ENCODE measurements at places on chromosomes 12 and 14.
A peak's percentile ranks its signal among the peaks of the same experiment; 100 is the strongest.

- no peak for DNase-seq
Observed at GRCh38 chr14:92534932-92535643, 21.5 kb downstream of the RIN3 start.

GRCh38 chr14:73188501-73188911 lies 48.8 kb upstream of the PAPLN start:
- DNase-seq = no peak

- no peak for DNase-seq
Observed at GRCh38 chr14:22416193-22416592, 172.8 kb downstream of the DAD1 start.

DNA sequence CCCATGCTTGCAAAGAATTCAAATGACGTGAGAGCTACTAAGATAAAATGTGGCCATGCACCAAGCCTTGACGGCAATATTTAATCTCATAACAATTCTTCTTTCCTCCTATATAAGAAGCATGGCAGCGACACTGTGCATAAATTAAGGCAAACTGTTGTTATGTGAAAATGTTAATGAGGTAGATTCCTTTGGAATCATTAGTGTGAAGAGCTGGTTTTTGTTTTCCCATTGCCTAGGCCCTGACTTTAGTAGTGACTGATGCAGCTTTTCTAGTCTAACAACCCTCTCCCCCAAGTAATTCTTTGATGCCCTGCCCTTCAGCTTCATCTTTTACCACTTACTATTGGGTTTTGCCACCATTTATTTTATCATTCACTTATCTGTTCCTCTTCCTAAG lies 10.6 kb upstream of the PSEN1 start:
- no peak for DNase-seq

DNA sequence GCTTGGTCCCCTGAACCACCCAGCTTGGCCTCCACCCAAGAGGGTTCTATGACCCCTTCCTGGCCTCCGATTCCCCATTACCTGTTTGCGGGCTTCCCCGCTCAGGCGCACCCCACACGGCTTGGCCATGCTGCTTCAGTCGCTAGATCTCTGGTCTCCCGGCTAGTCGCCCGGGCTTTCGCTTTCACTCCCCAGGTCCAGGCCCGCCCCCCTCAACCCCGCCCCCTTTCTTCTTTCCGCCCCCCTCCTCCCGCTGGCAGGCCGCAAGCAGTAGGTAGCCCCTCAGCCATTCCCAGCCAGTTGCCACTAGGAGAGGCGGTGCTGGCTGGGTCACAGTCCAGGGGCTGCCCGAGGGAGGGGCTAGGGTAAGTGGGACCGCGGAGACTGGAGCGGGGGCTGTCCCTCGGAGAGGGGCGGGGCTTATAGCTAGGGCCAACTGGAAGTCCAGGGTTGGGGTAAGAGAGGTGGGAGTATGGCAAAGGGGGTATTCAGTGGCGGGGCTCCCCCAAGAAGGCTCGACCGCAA lies at the start of gene PSME2:
Gene PSME2 (minus strand): TSS at position 158 of the 525 bp plus-strand sequence. CDS start 29 bp downstream, at position 129.
- DNase-seq = peak; percentile 65

DNA sequence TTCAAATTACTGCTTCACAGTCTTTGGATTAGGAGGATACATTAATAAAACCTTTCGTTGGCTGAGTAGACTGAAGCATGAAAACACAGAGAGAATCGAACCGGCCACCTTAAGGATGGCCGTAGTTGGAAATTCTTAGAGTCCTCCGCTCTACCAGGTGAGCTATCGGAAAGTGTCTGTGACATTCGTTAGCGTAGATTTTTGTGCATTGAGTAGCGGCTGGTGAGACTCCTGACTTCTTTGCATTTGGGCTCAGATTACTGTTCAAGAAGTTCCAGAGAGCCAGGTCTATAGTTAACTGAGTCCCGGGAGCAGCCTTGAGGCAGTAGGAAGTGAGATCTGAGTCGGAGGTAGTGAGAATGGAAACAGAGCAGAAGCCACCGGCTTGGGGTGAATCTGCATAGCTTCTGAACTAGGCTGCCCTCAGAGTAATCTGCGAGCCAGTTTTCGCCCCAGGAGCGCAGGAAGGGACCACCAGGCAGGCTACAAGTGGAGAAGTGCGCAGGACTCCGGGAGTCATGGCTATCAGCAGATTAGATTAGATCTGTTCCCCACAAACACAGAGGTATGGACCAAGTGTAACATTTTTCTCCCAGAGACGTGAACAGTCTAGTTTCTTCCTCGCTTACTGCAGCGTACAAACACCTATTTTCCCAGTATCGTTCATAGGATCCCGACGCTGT lies 11.0 kb downstream of the OR6S1 start:
- no peak for DNase-seq

GRCh38 chr12:124545508-124546418 lies 21.6 kb downstream of the NCOR2 start:
- no peak for DNase-seq

DNA sequence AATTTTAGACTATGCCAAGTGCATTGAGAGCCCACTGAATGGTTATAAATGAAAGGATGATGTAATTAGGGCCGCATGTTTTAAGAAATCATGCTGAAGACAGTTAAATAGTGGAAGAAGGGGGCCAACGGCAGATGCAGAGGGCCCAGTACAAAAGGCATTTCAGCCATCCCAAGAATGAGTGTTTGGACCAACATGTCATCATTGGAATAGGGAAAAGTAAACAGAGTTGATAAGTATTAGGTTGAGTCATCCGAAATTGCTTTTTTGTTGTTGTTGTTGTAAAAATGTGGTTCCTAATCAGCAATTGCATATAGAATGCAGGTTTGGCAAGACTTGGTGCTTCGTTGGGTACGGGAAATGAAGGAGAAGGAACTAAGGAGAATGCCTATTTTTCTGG lies 29.5 kb downstream of the BMP4 start:
- no peak for DNase-seq

- no peak for DNase-seq
Observed at GRCh38 chr14:49050822-49051221, 535.4 kb downstream of the RPS29 start.

- DNase-seq = no peak
Observed at GRCh38 chr12:62813031-62813829, 121.7 kb downstream of the PPM1H start.

- no peak for DNase-seq
Observed at GRCh38 chr12:99146730-99147129, 500.8 kb upstream of the GARIN6 start.

GRCh38 chr12:83057436-83057835 lies 370.7 kb downstream of the TMTC2 start:
- no peak for DNase-seq

GRCh38 chr14:69886453-69887242 lies 7.4 kb downstream of the SMOC1 start:
- no peak for DNase-seq

- DNase-seq = no peak
Observed at GRCh38 chr12:32069731-32070130, 36.9 kb upstream of the BICD1 start.

- DNase-seq = no peak
Observed at GRCh38 chr14:50335989-50336824, 24.1 kb downstream of the DMAC2L start.

DNA sequence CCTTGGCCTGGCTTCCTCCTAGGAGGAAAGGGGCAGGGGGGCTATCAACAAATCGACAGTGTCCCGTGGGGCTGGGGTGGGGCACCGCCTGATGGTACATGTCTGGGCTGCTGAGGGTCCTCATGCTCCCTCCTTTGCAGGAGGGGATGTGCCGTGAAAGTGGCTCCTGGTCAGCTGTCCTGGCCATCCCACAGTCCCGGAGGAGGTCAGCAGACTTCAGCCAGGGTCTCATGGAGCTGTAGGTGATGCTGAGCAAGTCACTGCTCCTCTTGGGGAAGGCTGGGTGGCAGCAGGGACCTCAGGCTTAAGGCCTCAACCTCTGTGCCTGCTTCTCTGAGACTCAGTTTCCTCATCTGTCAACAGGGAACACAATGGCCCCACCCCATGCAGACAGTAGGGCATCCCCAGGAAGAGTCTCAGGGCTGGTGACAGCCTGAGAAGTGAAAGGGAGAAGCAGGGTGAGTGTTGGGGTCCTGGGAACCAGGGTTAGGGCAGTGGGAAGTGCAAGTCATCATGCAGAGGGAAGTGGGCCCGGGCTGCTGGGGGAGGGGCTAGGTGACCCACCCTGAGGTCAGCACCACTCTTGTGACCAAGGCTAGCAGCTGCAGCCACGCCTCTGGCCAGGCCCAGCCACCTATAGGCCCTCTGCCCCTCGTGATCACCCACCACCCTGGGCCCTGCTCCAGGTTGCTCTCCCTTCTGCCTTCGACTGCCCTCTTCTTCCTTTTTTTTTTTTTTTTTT lies 4.4 kb upstream of the TNFAIP2 start:
- no peak for DNase-seq

- no peak for DNase-seq
Observed at GRCh38 chr12:30417697-30418231, 277.9 kb downstream of the IPO8 start.

- no peak for DNase-seq
Observed at GRCh38 chr12:39357041-39357440, 85.9 kb downstream of the KIF21A start.

- DNase-seq = no peak
Observed at GRCh38 chr14:76080025-76080424, 71.7 kb upstream of the GPATCH2L start.

- no peak for DNase-seq
Observed at GRCh38 chr14:44369401-44370123, 137.5 kb downstream of the FSCB start.

DNA sequence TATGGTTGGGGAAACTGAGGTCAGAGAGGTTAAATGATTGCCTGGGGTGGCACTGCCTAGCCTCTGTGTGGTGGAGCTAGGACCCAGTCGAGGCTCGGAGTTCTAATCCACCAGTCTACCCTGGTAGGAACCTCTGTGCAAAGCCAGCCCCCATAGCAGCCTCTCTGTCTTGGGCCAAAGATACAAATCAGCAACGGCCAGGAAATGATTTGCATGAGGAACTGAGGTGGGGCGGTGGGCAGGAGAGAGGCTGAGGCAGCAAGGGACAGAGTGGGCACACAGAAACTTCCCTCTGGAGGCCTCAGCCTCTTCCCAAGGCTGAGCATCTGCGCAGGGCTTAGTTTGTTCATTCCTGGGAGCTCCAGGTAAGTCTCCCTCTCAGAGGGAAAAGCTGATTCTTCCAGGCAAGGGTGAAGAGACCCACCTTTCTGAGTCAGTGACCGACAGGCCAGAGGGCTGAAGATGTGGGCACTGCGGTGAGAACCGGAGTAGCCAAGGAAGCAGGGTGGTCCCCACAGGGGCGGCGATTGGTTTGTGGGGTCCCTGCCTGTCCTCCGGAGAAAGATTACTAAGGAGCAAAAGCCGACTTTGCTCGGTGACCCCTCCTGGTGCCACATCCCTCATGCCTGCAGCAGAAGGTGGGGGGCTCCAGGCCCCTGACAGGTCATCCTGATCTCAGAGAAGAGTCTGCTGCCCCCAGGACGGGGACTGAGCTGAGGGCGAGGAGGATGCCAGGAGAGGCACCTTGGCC lies 134.6 kb downstream of the CACNA1C start:
- no peak for DNase-seq

- no peak for DNase-seq
Observed at GRCh38 chr12:67710582-67710981, 62.0 kb downstream of the DYRK2 start.

GRCh38 chr14:56025191-56025590 lies 93.0 kb upstream of the PELI2 start:
- DNase-seq = no peak

GRCh38 chr14:53103636-53104340 lies 49.3 kb downstream of the DDHD1 start:
- no peak for DNase-seq

DNA sequence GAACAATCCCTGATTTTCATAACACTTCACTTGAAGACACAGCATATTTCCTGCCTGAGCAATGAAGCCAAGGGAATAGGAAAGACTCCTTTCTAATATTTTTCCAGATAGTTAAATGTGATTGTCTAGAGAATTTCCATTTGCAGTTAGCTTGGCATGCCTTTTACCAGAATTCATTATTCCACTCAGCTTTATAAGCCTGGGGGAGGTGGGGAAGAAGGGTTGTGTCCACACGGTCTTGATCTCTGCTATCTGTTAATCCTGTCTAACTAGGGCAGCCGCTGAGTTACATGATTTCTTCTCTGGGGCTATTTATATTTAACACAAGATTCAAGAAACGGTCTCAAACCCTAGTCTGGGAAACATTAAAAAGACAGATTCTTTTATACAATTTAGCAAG lies 146.6 kb upstream of the FSCB start:
- DNase-seq = no peak

GRCh38 chr14:30854492-30854891 lies 19.9 kb upstream of the COCH start:
- no peak for DNase-seq

- no peak for DNase-seq
Observed at GRCh38 chr12:47991106-47992061, 12.9 kb downstream of the COL2A1 start.

DNA sequence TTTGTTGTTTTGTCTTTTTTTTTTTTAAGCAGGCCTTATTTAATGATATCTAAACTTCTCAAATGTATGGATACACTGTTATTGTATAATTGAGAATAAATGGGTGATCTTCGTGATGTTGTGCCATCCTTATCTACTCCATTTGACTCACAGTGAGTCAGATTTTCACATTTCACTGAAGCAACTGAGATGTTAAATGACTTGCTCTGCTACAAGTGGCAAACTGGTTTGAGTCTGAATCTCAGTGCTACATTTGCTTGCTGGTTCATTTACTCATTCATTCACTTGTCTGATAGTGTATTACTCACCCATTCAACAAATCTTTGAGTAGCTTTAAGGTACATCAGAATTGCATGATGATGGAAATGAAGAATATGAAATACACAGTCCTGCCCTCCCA lies 2.6 kb downstream of the KIAA0586 start:
- DNase-seq = no peak

- no peak for DNase-seq
Observed at GRCh38 chr14:55599250-55599879, 19.4 kb downstream of the KTN1 start.

GRCh38 chr12:49944718-49945117 lies 5.8 kb upstream of the AQP2 start:
- DNase-seq = no peak

GRCh38 chr14:34650786-34651584 lies 21.0 kb upstream of the SNX6 start:
- no peak for DNase-seq

- DNase-seq = no peak
Observed at GRCh38 chr12:62686938-62687337, 220.3 kb downstream of the MON2 start.

Measured in activated CD8-positive, alpha-beta memory T cell treated with anti-CD3 and anti-CD28 coated beads for 1 hour (primary cell).